ENCODE measurements at places on chromosomes 5 and 9. TPM values are rescaled to one million over a fixed set of nuclear protein-coding genes. Genes with fewer than 3 reads are reported as not detected.

DNA sequence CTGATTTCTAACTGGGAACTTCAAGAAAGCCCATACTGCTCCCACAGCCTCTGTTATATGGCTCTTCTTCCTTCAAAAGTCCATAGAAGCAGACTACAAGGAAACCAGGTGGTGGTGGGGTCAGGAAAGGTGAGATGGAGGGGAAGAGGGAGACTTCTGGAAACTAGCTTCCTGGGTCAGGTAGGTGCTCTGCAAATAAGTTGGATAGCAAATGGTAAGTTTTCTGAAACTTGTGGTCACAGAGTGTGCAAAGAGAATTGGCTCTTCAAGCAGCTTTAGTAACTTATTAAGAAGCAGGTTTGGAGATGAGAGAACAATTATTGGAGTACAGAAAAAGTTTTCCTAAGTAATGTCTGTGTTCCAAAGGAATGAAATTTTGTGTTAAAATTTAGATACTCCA, 316.9 kb downstream of the ADGRV1 start:
- DNase-seq = no peak

GRCh38 chr5:24401773-24402172, 243.0 kb downstream of the CDH10 start:
- DNase-seq = no peak

GRCh38 chr5:149166128-149166527, 24.8 kb downstream of the ABLIM3 start:
- no peak for DNase-seq

DNA sequence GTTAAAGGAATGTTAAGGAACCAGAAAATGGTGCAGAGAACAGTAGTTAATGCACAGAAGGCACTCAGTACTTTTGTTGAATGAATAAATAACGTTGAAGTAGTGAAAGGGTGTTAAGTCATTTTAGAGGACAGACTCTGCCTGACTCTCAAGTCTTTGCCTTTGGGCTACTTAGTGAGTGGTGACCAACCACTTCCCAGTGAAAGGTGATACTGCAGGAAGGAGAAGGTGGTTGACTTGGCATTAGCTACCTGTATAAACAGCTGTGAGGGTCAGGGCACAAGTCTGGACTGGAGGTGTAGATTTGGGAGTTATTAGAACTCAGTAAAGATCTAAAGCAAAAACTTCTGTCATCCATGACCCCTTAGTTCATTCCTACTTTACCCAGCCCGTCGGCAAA, 4.9 kb upstream of the SHB start:
- no peak for DNase-seq

GRCh38 chr9:34126207-34127034, at the start of gene DCAF12:
Gene DCAF12, minus strand, starts transcription at chr9:34126698. Its CDS starts 267 bp downstream, at chr9:34126431.
- DNase-seq = peak; percentile 92

DNA sequence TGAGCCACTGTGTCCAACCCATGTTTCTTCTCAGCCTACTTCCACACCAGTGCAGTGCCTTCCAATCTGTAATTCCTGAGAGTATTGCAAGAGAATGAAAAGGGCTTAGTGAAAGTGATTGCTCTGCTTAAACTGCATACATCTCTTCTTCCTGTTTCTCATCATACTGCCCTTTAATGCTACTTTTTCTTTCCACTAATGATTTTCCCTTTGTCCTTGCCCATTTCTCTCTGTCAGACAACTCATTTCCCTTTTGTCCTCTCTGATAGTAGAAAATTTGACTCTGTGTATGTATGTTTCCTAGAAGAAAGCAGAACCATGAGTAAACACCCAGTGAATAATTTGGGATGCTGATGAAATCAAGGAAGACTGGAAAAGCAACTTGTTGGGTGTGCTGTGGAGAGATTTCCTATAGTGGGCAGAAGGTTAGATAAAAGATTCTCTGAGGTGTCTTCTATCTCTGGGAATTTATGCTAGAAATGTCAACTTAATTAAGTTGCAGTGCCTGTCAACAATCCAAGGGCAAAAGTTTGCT, 102.2 kb upstream of the CHD1 start:
- no peak for DNase-seq

DNA sequence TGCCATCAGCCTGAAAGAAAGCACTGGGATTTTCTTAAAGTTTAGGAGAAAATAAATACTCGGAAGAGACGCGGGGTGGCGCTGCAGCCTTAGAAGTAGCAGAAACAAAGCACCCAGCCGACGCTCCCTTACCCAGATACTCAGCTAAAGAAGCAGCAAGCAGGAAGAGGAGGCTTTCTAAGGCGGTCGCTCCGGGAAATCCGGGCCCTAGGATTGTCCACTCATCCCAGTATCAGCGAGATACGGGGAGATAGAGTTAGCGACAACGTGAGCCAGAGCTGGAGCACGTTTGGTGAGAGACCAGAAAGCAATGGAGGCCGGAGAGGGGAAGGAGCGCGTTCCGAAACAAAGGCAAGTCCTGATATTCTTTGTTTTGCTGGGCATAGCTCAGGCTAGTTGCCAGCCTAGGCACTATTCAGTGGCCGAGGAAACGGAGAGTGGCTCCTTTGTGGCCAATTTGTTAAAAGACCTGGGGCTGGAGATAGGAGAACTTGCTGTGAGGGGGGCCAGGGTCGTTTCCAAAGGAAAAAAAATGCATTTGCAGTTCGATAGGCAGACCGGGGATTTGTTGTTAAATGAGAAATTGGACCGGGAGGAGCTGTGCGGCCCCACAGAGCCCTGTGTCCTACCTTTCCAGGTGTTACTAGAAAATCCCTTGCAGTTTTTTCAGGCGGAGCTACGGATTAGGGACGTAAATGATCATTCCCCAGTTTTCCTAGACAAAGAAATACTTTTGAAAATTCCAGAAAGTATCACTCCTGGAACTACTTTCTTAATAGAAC, at the start of gene PCDHB2:
PCDHB2 (plus strand) TSS at position 135 of the 782 bp plus-strand sequence; CDS start at position 311, 176 bp downstream.
- peak; percentile 25 for DNase-seq

- DNase-seq = no peak
Observed at GRCh38 chr9:124562328-124562727, 55.1 kb upstream of the NR5A1 start.

- no peak for DNase-seq
Observed at GRCh38 chr5:167143716-167144115, 1147.7 kb upstream of the WWC1 start.

- DNase-seq = peak; percentile 3
Observed at GRCh38 chr5:109739741-109740728, 50.3 kb downstream of the MAN2A1 start.

DNA sequence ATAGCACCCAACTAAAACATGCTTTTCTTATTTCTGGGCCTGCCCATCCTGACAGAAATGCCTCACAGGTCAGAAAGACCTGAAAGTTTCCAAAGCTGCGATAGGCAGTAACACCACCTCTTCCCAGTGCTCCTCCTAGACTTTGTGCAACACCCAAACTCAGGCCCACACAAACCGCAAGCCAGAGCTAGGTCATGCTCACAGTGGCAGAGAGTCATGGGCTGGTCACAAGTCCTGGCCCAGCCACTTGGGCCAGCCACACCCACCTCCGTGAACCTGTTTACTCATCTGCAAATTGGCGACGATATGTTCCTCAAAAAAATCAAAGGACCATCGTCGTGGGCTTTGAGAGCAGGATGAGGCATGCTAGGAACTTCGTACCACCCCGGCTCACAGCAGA, 44.0 kb upstream of the SLC25A51 start:
- no peak for DNase-seq

- peak; percentile 55 for DNase-seq
Observed at GRCh38 chr5:134738963-134739661, 764 bp downstream of the CAMLG start.

DNA sequence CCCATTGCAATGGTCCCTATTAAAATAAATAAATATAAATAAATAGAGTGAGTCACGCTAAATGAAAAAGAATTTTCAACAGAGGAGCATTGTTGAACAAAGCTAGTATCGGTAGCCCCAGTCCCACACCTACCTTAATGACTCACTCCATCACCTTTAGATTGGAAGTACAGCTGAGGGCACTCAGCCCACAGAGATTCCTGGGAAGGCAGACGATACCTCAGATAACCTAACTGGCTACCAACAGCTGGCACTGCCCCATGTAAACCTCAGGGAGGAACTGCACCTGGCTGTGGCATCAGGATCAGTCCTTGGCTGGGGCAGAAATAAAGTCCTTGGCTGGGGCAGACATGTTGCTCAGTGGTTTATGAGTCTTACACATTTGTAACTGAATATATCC, 49.3 kb downstream of the SPRY4 start:
- no peak for DNase-seq

DNA sequence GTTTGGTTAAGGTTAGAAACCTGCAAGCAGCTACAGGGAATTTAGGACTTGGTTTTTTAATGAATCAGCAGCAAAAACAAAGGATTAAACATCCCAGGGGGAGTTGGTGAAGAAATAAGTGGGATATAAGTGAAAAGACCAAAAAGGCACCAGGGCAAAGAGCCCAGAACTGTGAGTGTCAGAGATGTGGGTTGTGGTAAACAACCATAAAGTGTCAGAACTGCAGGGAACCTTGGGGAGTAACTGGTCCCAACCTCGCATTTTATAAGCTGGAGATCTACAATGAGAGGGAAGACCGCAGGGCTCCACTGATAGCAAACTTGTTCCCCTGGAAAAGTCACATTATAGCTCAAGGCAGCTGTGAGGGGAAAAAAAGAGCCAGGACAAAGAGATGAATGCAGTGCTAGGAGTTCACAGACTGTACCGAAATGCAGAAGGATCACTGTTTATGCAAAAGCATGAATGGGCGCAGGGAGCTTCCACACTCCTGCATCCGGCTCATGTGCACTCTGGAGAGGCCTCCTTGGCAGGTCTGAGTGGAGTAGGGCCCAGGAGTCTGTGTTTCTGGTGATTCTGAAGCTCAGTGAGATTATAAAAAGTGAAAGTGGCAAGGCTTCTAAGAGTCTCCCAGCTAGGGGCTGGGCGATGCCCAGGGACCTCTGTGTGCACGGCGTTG, 156.3 kb downstream of the GOLPH3 start:
- DNase-seq = no peak

- DNase-seq = no peak
Observed at GRCh38 chr5:91532281-91532680, 149.2 kb upstream of the ARRDC3 start.

- DNase-seq = no peak
Observed at GRCh38 chr5:138605254-138605972, 30.2 kb upstream of the HSPA9 start.

DNA sequence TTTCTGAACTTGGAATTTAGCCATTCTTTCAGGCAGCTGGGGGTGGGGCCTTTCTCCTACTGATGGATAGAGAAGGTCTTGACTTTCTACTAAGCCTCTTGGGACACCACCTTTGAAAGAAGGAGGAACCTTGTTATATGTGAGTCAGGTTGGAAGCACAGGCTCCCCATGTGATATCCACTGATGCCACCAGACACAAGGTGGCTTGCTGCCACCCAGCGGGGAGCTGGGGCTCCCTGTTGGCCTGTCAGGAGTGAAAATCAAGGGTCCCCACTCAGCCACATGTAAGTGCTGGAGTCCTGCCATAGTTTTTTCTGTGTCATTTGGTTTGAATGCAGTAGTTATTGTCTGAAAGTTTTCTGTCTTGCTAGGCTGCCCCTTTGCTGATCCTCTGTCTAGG, 252.4 kb upstream of the NFIL3 start:
- no peak for DNase-seq

GRCh38 chr9:36319806-36320205, 61.6 kb upstream of the GNE start:
- no peak for DNase-seq

DNA sequence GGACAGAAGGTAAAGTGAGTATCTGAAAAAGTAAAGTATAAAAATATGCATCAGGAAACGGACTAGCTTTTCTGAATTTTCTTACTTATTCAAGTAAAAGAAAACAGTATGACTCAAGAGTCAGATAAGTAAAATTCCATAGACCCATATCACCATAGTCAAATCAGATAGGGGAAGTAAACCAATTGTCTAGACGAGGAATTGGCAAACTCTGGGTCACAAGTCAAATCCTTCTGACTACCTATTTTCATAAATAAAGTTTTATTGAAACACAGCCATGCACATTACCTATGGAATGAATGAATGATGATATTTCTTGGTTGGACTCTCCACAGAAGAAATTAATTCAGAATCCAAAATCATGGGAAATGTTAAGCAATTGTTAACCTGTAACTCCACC, 59.1 kb upstream of the TMC1 start:
- DNase-seq = no peak

DNA sequence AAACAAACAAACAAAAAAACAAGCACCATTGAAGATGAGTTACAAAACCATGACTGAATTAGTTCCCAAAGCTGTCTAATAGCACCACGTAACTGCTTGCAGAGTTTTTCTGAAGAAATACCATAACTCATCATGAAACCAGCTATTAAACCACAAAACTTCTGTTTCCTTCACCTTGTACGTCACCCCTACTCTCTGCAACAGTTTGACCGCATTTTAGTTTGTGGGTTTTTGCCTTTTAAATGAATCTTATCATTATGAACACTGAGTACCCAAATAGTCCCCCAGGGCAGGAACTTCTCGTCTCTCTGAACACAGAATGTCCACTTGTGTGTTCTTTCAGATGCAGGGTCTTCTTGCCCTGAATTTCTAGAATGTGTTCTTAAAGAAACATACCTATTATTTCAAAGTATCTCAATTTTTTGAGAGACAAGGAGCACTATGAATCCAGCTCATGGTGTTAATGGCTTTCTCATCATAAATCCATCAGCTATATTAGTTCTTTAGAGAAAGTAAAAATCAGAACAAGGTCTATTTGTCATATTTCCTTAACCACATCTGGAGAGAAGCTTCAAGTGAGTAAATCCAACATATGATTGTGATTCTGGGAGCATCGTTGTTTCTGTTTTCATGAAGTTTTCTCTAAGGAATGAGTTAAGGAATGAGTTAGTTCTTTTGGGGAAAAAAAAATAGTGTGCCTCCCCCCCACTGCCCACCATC, 210.6 kb downstream of the AUH start:
- DNase-seq = peak; percentile 72

DNA sequence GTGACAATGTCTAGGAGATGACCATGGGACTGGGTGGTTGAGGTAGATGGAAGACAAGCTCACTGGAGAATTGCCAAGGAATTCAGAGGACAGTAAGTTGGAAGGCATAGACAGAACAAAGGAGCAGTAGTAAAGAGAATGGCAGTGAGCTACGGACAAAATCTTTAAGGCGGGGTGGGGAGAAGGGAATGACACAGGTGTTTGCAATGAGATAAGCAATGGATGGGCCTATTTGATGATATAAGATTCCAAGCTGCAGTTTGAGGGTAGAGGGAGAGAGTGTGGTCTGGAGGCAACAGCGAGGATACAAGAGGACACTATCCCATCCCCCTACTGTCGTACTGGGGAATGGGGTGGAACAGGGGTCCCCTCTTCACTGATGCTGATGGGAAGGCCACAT, 14.4 kb downstream of the PTTG1 start:
- DNase-seq = no peak

GRCh38 chr9:110764006-110764405, 95.4 kb downstream of the MUSK start:
- no peak for DNase-seq

- no peak for DNase-seq
Observed at GRCh38 chr9:389159-389558, 174.5 kb downstream of the DOCK8 start.

The PRUNE2 gene
- total RNA-seq = 0.38 TPM

The ARL10 gene
- total RNA-seq = 17.0 TPM

The FAT2 gene
- total RNA-seq = not detected

The ADRB2 gene
- total RNA-seq = 0.98 TPM

The LCN9 gene
- total RNA-seq = not detected

The SNCB gene
- total RNA-seq = 0.69 TPM

The ESM1 gene
- total RNA-seq = 0.20 TPM

The TIMD4 gene
- total RNA-seq = 1.2 TPM

The RFX3 gene
- 12.3 TPM for total RNA-seq

The FOXI1 gene
- not detected for total RNA-seq

The TPD52L3 gene
- not detected for total RNA-seq
